ENCODE measurements at places on chromosomes 6 and 20.

DNA sequence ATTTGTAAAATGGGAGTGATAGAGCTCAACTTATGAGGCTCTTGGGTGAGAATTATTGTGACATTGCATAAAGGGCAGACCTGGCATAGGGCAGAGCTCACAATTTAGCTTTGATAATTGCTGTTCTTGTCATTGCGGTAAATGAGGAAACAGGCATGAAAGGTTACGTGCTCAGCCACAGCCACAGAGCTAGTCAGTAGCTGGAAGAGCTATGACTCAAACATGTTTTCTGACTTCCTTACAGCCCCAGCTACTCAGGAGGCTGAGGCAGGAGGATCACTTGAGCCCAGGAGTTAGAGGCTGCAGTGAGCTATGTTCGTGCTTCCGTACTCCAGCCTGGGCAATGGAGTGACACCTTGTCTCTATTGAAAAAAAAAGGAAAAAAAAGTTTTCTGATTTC is 3.5 kb upstream of the GHRH start:
- DNase-seq: no peak

DNA sequence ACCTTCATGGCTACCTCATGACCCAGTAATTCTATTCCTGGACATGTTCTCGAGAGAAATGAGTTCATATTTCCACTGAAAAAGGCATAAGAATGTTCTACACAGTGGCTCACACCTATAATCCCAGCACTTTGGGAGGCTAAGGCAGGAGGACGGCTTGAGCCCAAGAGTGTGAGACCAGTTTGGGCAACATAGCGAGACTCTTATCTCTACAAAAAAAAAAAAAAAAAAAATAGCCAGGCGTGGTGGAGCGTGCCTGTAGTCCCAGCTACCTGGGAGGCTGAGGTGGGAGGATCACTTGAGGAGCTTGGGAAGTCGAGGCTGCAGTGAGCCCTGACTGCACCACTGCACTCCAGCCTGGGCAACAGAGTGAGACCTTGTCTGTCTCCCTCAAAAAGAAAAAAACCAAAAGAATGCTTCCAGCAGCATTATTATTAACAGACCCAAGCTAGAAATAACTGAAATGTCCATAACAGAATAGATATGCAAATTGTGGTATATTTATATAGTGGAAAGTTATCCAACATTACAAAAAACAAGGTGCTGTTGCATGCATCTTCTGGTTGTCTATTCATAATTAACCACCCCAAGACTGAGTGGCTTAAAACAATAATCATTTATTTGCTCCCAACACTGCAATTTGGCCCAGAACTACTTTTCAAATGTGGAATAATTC is 9.4 kb upstream of the RAB44 start:
- no peak for DNase-seq

GRCh38 chr6:146265056-146265455 is 236.2 kb downstream of the GRM1 start:
- DNase-seq: no peak

GRCh38 chr6:2782356-2782708 is 17.1 kb downstream of the WRNIP1 start:
- no peak for DNase-seq

- DNase-seq: no peak
These were observed 134.3 kb downstream of the ISM1 start for GRCh38 chr20:13355411-13355810.

DNA sequence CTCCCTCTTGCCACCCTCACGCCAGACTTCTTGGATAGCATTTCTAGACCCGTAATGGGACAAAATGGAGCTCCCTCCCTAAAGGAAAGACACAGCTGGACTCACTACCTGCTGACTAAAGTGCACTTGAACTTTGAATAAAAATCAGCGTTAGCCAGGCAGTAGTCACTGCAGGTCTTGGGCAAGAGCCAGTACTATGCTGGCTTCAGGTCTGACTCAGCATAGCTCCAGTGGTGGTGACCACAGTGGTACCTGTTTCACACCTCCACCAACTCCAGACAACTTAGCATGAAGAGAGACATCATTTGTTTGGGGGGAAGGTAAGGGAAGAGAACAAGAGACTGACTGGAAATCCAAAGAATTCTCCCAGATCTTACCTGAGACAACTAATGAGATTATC is 906.8 kb downstream of the GRIK2 start:
- DNase-seq: no peak

- no peak for DNase-seq
These were observed 703.2 kb downstream of the HDGFL1 start for GRCh38 chr6:23272536-23272935.

- no peak for DNase-seq
These were observed 46.1 kb downstream of the PHACTR3 start for GRCh38 chr20:59650418-59650817.

DNA sequence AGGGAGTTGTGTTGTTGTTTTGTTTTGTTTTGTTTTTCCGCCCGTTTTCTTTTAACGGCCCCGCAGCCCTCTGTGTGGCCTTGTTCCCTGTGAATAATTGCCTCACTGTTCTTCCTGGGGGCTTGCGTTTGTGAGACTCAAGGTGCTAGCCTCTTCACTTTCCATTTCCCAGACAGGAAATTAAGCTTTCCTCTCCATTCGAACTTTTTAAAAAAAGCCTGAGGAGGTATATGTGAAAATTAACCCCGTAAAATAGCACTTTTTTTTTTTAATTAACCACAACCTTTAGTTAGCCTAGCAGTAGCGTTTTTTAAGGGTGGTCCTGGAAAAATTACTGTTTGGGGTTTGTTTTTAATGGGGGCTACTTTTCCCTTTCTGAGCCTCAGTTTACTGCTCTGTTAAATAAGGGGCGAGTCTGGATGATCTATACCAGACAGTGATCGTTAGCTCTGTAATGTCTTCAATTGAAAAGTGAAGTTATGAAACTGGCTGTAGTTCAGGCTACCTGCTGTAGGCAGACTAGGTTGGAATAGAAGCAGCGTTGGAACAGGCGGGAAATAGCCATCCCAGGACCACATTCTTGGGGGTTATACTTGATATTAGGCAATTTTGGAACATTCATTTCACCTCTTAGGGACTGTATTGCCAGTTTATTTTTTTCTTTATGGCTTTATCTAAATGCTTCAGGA is 1.7 kb downstream of the STX16 start:
- DNase-seq: no peak

DNA sequence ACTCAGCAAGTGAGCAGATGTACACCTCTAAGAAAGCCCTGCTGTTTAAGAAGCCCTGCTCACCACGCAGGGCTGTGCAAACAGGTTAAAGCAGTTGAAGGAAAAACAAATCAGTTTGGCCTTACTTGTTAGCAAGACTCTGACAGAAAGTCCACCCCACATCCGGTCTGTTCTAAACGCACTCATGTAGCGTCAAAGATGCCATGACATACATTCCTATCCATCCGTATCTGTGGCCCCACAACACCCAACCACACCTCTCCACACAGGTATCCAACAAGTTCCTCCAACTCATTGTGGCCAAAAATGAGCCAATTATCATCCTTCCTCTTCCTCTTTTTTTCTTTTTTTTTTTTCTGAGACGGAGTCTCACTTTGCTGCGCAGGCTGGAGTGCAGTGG is 22.8 kb upstream of the RAB22A start:
- no peak for DNase-seq

DNA sequence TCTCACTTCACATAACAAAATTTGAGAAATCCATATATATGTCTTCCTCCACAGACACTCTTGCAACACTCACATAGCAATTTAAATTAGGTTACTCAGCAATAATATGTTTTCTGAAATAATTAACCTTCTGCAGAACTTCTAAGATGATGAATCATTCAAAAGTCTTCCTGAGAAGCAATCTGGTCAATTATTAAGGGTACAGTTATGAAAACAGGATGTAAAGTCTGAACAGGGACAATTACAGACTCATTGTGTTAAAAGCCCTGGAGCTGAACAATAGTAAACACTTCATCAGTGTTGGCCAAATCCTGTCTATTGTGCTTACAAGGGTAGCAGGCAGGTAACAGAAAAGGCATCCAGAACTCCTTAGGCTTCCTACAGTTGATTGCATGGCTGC is 75.4 kb downstream of the FILIP1 start:
- no peak for DNase-seq

GRCh38 chr6:119353696-119354095 is 4.1 kb upstream of the MAN1A1 start:
- DNase-seq: no peak

- no peak for DNase-seq
These were observed 30.1 kb downstream of the REPS1 start for GRCh38 chr6:138957903-138958302.

GRCh38 chr6:25038999-25039398 is 103.2 kb upstream of the RIPOR2 start:
- no peak for DNase-seq

GRCh38 chr6:26021001-26021349 is 58.4 kb downstream of the TRIM38 start:
- DNase-seq: peak; percentile 62

GRCh38 chr6:159832946-159833345 is 32.9 kb downstream of the PNLDC1 start:
- no peak for DNase-seq

DNA sequence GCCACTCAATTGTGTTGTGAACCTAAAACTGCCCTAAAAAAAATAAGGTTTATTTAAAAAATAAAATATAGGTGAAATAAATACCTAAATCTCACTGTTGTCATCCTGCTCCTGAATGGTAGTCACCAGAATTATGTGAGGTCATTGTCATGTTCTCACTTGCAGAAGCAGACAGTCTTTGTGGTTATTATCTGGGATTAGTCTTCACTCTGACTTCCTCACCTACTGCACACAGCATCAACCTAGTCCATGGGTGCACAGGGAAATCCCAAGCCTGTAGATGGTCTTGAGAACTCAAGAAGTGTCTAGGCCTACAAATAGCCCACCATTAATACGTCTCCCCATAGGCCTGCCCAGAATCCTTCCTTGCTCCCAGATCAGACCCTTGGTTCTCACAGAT is 97.0 kb downstream of the FOXF2 start:
- no peak for DNase-seq

DNA sequence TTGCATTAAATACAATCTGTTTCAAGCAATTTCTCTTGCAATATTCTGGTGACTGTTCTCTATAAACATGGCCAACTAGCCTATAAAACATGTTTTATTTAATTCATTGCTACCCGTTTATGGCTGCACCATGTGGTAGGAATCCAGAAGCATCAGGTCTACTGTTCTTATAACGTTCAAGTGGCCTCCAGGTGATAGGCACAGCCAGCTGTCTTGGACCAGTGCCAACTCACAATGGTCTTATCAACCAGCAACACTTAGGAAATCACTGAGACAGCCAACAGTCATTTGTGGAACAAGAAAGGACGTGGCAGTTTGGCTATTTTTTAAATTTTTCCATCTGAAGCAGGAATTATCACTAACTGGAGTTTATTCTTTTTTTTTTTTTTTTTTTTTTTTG is 193.6 kb downstream of the NKAIN2 start:
- DNase-seq: no peak

- peak; percentile 47 for DNase-seq
These were observed 250.9 kb upstream of the RREB1 start for GRCh38 chr6:6856538-6857523.

DNA sequence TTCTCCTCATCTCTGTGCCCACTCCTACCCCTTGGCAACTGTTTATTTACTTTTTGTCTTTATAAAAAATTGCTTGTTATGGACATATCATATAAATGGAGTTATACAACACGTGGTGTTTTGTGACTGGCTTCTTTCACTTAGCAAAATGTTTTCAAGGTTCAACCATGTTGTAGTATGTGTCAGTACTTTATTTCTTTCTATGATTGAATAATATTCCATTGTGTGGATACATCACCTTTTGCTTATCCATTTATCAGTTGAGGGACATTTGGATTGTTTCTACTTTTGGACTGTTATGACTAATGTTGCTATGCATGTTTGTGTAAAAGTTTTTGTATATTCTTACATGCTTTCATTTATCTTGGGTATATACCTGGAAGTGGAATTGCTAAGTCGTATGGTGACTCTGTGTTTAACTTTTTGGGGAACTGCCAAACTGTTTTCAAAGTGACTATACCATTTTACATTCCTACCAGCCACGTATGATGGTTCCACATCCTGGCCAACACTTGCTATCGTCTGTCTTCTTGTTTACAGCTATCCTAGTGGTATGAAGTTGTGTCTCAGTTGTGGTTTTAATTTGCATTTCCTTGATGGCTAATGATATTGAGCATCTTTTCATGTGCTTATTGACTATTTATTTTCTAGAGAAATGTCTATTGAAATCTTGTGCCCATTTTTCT is 84.4 kb downstream of the SLX4IP start:
- no peak for DNase-seq

- no peak for DNase-seq
These were observed 30.9 kb upstream of the NOTCH4 start for GRCh38 chr6:32254761-32255198.

DNA sequence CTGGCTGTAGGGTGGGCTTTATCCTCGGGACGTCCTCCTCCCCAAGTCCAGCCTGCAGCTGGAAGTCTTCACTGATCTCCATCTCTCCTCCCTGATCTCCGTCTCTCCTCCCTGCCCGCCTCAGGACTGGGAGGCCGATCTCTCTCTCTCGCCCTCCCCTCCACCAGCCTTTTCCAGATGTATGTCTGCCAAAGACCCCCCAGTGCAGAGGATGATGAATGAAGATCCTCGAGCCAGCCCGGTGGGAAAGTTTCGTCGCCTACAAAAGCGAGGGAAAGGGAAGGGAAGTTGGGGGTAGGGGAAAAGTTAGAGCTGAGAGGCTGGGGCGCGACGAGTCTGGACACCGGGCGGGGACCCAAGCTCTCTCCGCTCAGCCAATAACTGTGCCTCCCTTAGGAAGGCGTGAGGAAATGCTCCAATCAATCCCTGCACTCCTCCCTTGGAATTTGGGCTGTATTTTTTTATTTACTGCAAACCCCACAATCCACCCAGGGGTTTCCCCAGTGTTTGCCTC is 595 bp upstream of the SRF start:
- no peak for DNase-seq

DNA sequence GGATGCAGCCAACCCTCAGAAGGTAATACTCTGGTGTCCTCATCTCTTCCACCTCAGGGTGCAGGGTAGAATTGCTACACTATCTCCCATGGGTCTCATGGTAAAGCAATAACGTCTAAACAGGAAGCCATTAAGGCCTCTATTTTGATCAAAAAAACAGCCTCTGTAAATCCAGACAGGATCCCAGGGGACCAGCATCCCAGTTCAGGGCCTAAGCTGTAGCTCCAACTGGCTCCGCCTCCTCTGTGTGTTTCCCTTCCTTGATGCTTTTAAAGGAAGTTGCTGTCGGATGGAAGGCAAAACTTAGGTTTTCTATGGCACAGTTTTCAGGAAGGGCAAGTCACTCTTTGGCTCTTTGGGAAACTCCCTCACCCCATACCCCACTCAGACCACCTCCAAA is 222.0 kb downstream of the MAFB start:
- no peak for DNase-seq

- no peak for DNase-seq
These were observed 77.5 kb upstream of the NT5E start for GRCh38 chr6:85372188-85372914.

DNA sequence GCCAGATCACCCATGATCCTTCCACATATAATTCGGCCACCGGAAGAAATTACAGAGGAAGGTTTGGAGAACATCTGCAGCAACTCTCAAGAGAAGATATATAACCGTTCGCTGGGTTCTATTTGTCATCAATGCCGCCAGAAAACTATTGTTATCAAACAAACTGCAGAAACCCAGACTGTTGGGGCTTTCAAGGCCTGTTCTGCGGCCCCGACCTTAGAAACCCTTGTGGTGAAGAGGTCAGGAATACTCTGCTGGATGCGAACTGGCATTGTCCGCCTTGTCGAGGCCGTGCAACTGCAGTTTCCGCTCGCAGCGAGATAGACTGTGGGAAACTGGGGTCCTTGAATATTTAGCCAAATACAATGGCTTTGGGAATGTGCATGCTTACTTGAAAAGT is 21.3 kb downstream of the PRSS16 start:
- no peak for DNase-seq

- no peak for DNase-seq
These were observed 9.2 kb downstream of the DACT2 start for GRCh38 chr6:168310403-168310802.
